ENCODE measurements at places on chromosomes 12 and 14. TPM values are rescaled to one million over a fixed set of nuclear protein-coding genes. Genes with fewer than 3 reads are reported as not detected.

TEX52 gene
- total RNA-seq = not detected

GRCh38 chr12:48442179-48442847 is 30.0 kb upstream of the ANP32D start:
- peak; percentile 41 for DNase-seq

DNA sequence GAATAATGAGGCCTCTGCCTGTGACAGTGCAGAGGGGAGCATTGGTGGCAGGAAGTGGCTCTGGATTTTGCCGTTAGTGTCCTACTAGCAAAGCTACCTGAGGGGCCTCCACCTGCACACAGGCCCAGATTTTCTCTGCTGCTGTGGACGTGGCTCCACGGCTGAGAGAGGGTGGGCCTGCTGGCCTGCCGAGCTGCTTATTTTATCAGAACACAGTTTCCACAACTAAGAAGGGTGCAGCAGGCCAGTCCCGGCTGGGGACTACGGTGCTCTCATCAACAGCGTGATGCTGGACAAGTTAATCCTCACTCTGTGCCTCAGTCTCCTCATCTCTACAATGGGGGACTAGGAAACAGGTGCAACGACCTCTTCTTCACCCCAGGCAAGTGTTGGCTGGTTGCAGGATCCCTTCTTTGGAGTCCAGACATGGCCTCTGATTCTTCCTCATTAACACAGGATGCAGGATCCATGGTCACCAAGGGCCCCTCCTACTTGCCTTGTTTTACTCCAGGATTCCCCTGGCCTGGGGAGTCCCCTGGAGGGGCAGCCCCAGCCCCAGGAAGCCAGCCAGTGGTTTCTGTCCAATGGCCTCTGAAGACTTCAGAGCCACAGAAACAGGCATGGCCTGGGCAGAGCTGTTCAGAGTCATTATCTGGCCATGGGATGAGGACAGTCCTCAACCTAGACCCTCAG is 3.3 kb downstream of the FAM181A start:
- no peak for DNase-seq

GRCh38 chr12:83931451-83931850 is 981.1 kb downstream of the SLC6A15 start:
- DNase-seq = no peak

GDF3 gene
- total RNA-seq = 19.3 TPM

GRCh38 chr14:79395061-79395460 is 816.2 kb downstream of the DIO2 start:
- DNase-seq = no peak

PSMA6 gene
- total RNA-seq = 216 TPM

MLH3 gene
- total RNA-seq = 14.8 TPM

BDKRB2 gene
- 0.54 TPM for total RNA-seq

DNA sequence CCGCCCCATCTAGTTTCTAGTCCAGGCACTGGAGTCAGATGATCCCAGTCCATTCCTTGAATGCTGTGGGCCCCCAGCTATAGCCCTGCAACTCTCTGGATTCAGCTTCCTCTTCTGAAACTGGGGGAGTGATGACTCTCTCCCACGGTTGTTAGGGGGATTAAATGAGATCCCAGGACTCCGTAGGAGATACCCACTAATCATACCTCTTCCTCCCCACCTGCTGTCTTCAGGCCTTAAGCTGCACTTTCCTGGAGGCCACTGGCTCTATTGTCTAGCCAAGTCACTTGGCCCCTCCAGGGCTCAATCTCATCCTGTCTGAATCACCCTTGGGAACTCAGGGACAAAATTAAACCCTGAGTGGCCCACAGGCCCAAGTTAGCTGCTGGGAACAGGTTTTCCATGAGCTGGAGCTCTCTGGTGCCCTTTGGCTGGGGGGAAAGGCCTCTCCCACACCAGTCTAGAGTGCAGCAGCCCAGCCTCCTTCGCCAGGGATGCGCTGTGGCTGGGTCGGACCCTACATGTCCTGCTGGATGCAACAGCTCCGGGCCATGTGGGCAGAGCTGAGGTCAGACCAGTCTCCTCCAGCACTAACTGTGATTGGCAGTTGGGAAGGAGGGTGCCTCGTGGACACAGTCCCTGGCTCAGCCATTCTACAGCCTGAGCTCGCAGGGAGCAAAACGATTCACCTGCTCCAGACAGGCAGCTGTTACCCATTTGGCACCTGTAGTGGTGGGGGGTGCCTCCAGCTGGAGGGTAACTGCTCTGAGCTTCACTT is 6.0 kb upstream of the ASB2 start:
- no peak for DNase-seq

SERPINA9 gene
- not detected for total RNA-seq

DNA sequence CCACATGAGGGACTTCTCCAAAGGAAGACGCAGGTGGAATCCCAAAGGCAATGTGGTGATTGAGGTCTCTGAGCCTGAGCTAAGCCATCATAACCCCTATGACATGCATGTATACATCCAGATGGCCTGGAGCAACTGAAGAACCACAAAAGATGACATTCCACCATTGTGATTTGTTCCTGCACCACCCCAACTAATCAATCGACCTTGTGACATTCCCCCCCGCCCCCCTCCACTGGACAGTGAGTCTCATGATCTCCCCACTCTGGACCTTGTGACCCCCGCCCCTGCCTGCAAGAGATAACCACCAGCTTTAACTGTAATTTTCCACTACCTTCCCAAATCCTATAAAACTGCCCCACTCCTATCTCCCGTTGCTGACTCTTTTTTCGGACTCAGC is 87.9 kb downstream of the VCPKMT start:
- no peak for DNase-seq

GRCh38 chr14:21108791-21109190 is 7.9 kb downstream of the TMEM253 start:
- DNase-seq = no peak

DNA sequence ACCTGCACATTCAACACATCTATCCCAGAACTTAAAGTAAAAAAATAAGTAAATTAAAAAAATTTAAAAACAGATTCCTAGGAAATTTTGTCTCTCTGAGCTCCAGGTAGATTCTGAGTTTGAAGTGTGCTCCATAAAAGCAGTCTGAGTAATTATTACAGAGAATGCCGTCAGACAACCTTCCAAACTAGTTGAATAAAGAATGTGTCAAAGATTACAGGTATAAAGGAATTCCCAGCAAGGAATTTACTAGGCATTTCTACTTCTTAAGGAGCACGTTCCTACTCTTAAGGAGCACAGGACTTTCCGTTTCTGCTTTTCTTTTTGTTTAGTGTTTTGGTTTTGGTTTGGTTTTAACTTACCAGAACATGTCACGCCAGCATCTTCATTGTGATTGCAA is 7.1 kb downstream of the CD163 start:
- DNase-seq = no peak

DNA sequence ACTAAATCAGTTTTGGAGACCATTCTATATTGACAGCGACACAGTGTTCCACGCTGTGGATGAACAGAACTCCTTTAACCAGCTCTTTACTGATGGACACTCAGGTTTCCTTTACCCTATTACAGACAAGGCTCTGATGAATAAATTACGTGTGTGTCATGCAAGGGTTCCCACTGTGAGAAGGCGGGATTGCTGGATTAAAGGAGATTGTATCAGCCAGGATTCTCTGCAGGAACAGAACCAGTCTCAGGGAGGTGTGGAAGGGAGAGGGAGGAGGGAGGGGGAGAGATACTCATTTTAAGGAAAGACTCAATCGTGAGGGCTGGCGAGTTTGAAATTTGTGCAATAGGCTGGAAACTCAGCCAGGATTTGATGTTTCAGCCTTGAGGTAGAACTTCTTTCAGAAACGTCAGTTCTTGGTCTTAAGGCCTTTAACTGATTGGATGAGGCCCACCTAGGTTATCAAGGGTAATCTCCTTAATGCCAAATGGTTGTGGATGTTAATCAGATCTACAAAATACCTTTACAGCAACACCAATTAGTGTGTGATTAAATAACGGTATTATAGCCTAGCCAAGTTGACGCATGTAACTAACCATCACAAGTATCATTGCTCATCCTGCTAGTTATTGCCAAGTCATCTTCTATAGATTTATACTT is 104.0 kb downstream of the GCH1 start:
- no peak for DNase-seq

DNA sequence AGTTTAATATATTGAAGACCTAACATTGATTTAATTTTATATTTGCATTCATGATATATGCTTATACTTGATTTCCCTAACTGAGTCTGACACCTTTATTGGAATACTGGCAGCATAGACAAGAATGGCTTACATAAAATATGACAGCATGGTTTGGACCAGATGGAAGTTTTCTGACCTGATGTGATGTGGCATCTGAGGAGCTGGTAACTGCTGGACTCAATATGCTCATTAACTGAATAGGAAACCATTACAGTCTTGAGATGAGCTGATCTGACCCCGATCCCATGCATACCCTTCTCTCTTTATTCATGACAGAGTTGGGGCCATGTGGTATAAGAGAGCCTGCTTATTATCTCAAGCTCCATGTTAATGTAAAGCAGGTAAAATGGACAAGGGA is 604.8 kb upstream of the SEL1L start:
- no peak for DNase-seq

DNA sequence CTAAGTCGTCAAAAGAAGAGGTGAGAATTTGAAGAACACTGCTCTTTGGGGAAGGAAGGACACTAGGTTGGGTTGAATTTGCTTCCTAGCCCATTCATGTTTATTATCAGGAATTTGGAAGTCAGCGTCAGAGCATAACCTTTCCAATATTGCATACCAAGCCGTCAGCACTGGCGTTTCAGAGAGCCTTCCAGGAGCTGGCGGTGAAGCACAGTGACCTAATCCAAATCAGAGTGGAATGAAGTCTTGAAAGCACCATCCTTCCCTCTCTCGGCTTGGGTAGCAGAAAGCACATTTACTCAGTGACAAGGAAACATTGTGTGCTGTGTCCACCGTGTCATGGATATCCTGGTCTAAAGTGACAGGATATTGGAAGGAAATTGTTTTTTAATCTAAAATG is 240.3 kb upstream of the PELI2 start:
- DNase-seq = no peak

AQP2 gene
- not detected for total RNA-seq

CLECL1 gene
- total RNA-seq = not detected

AKAP5 gene
- total RNA-seq = 3.2 TPM

DNA sequence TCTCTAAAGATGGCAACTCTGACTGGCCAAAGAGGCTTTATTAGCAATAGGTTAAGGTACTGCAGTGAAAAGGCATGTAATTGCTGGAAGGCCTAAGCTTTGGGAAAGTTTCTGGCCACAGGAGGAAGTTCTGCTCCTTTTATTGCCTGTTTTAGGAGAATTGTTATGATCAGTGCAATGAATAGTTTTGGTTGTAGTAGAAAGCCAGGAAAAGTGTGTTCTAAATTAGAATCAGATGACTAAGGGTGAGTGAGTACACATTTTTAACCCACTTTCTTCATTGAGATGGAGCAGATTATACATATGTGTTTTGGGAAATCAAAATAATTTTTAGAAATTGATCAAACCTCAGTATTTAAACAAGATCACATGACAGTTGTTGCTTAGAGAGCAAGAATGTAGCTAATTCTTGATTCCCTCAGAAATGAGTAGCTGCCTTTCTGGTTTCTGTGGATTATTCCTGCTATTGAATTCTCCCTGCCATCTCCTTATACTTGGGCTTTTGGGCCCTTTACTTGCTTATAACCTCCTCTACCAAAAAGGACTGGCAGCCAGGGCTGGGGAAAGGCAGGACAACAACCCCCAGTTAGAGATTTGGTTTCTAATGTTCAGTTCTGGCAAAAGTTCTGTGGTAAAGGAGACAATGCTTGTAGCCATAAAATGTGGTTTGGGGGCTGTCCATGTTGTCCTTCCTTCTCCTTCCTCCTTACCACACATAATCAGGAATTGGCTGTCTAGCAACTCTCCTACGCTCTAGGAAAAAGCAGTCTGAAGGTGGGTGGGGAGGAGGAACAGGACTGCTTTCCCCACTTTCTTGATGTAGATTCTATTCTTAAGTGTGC is 217.1 kb downstream of the SLC38A4 start:
- no peak for DNase-seq

PLA2G1B gene
- not detected for total RNA-seq

PIANP gene
- 2.2 TPM for total RNA-seq

PPFIBP1 gene
- total RNA-seq = 27.0 TPM

DNA sequence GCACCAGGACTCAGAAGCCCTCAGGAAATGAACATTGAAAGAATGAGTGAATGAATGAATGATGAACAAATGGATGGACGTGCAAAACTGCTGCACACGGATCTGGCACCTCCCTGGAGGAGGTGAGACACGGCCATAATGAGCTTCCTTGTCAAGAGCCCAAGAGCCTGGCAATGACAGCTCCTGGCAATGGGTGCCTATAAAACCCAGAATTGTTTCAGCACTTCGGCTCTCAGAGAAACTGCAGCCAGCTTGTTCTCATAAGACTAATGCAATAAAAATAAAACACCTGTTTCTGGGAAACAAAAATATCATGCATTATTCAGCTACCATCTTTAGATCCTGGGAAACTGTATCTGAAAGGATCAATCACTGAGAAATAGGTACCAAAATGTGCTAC is 200.5 kb upstream of the SFSWAP start:
- DNase-seq = no peak

DNA sequence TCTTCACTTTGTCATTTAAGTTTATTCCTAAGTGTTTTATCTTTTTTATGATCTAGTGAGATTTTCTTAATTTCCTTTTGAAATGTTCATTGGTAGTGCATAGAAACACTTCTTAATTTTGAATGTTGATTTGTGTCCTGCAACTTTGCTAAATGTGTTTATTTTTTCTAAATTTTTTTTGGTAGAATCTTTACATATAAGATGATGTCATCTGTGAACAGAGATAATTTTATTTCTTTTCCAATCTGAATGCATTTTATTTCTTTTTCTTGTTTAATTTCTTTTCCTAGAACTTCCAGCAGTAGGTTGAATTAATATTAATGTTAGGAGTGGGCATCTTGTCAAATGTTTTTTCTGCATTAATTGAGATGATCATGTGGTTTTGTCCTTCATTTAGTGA is 42.1 kb downstream of the SLCO1B3 start:
- no peak for DNase-seq

GRCh38 chr12:94532490-94533422 is 73.1 kb upstream of the CEP83 start:
- DNase-seq = peak; percentile 92

DNA sequence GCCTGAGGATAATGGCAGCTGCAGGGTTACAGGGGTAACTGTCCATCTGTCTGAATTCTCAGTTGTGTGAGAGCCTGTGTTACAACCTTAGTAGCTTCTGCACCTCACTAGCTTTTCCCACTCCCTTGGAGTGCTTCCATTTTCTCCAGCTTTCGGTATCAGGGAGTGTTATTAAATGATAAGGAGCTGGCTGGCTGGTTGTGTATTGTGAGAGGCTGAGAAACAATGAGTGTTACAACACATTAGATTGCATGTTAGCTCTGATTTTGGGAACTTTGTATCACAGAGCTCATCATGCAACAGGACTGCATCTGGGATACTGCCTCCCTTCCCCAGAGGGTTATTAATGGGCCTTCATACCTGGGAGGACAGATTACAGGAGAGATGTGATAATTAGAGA is 723.7 kb downstream of the DIO2 start:
- DNase-seq = no peak

SLC15A4 gene
- total RNA-seq = 30.3 TPM

- DNase-seq = no peak
Observed at GRCh38 chr14:68637106-68638021, 155.5 kb downstream of the ZFP36L1 start.
